ENCODE measurements at places on chromosomes 2 and 18.

DNA sequence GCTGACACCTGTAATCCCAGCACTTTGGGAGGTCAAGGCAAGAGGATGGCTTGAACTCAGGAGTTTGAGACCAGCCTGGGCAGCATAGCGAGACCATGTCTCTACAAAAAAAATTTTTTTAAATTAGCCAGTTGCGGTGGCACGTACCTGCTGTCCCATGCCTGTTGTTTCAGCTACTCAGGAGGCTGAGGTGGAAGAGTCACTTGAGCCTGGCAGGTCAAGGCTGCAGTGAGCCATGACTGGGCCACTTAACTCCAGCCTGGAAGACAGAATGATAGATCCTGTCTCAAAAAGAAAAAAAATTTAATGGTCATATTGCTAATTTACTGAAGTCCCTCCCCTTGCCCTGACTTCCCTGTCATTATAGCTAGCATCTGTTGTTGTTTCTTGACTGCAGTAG is 112.6 kb downstream of the ARHGAP28 start:
- no peak for DNase-seq

GRCh38 chr2:38284971-38285370 is 92.1 kb downstream of the ATL2 start:
- no peak for DNase-seq

DNA sequence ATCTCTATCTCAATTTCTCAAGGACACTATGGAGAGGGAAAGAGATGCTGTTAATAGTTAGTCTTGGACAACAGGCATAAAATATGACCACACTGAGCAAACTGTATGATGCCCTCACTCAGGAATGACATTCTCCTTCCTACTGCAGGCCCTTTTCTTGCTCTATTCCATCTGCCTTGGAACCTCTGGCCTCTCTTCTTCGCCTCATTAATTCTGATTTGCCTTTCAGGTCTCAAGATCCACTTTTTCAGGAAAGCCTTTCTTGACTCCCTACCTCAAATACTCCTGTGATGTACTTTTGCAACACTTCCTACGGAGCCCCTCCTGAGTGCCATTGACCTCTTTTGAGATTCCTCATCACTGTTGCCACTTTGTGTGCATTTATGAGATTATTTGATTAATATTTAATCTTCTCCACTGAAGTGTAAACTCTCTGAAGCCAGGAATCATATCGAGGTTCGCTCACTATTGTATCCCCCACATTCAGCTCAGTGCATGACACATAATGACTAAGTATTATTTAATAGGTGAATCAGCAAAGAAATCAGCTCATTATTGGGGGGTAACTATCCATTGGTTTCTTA is 21.3 kb upstream of the SPP2 start:
- no peak for DNase-seq

- no peak for DNase-seq
Measured at GRCh38 chr2:203873461-203873860, 5.9 kb downstream of the CTLA4 start.

DNA sequence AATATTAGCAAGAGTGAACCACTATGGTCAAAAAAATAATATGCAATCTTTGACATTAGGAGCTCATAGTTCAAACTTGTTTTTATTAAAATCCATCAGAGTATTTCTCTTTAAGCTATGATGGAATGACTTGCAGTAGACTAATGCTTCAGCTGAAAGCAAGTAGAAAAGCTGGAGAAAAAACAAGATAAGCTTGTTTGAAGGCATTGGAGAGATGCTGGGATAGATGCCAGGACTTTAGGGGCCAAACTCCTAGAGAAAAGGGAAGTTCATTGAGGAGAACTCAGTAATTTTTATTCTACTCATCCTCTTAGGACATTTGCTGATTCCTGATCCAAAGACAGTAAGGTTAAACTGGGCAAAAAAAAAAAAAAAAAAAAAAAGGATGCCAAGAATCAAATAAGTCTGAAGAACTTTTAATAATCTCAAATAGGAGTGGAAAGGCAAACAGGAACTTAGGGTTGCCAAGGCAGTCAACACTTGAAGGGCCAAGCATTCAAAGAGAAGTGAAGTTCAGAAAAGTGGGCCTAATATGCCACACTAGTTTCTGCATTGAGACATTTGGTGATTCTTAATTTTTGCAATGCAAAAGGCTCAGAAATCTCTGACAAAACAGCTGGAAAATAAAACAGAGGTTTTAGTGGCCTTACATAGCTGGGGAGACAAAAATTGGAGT is 19.7 kb upstream of the AFF3 start:
- DNase-seq = no peak

GRCh38 chr2:201786471-201786870 is 5.7 kb upstream of the ALS2 start:
- DNase-seq = no peak

DNA sequence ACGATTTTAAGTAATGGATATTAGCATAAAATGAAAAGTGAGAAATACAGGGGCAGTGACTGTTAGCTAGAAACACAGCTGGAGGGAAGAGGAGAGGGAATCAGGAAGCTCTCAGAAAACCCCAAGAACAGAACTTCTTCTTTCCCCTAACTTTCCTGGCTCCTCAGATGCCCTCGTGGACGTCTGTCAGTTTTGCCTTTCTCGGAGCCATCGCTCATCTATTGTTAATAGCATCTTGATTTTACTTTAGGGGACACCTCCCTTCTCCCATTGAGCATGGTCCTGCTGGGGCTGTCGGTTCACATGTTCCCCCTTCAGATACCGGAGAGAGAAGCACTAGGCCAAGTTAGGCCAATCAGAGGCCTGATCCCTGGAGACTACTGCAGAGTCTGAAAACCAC is 2.3 kb upstream of the PLEK start:
- DNase-seq = no peak

GRCh38 chr2:174959787-174960186 is 45.4 kb downstream of the CHN1 start:
- no peak for DNase-seq

- DNase-seq = no peak
Measured at GRCh38 chr18:46226461-46226860, 122.3 kb downstream of the HAUS1 start.

DNA sequence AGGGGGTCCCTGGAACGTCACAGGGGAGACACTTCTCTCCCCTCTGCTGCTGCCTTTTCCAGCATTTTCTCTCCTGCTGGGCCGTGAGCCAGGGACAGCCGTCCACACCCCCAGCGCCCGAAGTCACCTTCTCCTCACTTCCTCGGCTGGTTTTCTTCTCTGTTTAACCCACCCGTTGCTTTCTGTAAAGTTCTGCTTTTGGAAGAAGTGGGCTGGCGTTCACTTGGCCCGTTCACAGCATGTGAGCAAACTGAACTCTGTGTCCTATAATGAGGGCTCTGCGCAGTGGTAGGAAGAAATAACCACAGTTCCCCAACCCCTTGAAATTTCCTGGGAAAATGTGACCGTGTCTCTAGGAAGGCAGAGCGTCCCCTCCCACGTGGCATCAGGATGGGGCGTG is 187.0 kb upstream of the HDAC4 start:
- DNase-seq = no peak

GRCh38 chr2:241616168-241617125 is 20.5 kb downstream of the THAP4 start:
- no peak for DNase-seq

DNA sequence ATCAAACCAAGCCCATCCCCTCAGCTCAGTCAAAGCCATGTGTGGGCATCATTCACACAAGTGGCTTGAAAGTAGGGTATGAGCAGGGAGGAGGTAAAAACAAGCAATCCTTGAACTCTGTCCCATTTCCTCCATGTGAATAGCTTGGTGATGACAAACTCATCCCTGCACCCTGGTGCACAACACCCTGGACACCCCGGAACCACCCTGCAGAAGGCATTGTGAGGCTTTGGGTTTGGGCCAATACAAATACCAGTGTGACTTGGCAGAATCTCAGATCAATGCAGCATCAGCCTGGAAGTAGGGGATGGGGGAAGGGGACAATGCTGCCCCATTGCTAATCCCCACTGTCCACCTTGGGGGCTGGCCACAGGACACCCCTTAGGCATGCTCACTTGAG is 28.6 kb downstream of the TGFA start:
- no peak for DNase-seq

- DNase-seq = no peak
Measured at GRCh38 chr2:54899576-54900200, 150.6 kb downstream of the RTN4 start.

- no peak for DNase-seq
Measured at GRCh38 chr2:28316546-28317335, 75.9 kb upstream of the FOSL2 start.

GRCh38 chr2:209937893-209938292 is 64.5 kb upstream of the RPE start:
- no peak for DNase-seq

DNA sequence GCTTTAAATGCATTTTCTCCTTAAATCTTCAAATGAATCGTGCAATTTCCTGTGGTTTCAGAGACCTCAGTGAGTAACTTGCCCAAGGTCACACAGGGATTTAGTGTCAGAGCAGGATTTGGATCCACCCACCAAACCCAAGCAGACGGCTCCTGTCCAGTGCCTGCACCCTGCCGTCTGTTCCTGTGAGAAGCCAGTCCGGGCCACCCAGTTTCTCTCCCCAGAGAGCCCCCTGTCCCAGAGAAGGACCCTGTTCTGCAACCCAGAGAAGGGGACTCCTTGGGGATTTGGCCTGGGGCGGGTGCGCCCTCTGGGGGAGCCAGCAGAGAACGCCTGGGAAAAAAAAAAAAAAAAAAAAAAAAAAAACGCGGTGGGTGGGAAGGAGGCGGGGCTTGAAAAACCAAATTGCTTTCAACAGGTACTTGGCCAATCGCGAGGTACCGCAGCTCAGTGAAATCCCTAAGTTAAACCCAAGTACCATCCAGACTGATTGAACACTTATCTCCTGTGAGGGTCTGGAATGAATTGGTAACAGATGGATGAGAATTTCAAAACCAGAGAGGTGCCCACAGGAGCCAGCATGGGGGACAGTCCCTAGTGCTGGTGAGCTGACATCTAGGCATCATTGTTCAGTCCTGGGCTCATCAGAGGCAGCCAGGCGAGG is 30.9 kb upstream of the REEP1 start:
- no peak for DNase-seq

- no peak for DNase-seq
Measured at GRCh38 chr18:75896865-75897264, 469.4 kb upstream of the SMIM21 start.

GRCh38 chr18:23143016-23143814 is 7.9 kb downstream of the CABLES1 start:
- no peak for DNase-seq

DNA sequence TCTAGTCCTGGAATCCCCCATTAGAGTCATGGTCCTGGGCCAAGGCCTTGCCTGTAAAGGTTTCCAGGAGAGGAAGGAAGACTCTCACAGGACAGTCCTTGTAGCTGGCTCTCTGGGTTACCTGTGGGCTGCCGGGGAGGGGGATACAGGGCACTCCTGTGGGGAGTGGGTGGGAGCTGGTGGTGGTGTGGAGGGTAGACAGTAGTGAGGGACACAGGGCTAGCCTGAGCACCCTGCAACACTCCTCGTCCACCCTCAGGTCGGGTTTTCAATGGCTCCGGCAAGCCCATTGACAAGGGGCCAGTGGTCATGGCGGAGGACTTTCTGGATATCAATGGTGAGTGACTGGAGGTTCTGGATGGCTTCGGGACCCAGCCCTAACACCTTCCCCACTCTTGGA is 19.7 kb upstream of the ANKRD53 start:
- no peak for DNase-seq

DNA sequence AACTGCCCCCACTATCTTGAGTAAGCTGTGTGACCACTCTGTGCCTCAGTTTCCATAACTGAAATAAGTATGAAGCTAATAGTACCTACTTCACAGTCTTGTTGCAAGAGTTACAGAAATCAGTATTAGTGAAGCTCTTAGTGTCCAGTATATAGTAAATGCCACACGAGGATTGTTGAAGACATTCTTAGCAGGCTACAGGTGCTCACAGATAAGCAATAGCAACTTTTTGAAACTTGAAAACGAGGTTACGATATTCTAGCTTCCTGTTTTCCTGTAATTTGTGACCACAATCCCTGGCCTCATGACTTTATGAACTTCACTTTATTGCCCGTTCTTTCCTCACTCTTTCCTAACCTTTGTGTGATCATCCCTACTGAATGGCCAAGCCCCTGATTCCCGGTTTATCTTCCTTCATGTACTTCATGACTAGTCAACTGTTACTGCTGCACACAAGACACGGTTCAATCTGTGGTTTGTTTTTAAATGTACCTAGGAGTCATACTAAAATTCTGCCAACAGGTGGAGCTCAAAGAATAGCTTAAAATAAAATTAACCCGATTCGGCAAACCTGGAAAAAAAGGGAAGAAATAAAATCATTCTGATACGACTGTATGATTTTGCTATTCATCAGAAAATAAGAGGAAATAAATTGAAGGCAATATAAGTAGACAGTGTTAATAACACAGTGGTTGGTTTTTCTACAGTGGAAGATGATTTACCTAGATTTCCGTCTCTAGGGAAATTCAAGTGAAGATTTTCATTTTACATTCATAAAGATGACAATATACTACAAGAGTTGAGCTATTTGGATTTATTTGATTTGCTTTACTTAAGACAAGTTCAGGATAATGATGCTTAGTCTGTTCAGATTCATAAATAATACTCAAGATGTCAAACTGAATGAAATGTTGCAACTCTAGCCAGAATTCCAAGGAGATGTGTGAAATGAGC is 38.1 kb upstream of the STAT1 start:
- DNase-seq = no peak

- no peak for DNase-seq
Measured at GRCh38 chr2:99066075-99066958, 75.2 kb upstream of the C2orf15 start.

DNA sequence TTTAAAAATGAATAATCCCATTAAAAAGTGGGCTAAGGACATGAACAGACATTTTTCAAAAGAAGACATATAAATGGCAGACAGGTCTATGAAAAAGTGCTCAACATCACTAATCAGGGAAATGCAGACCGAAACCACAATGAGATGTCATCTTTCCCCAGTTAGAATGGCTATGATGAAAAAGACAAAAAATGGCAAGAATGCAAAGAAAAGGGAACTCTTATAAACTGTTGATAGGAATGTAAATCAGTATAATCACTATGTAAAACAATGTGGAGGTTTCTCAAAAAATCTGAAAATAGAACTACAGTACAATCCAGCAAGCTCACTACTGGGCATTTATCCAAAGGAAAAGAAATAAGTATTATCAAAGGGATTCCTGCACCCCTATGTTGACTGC is 169.2 kb downstream of the METTL4 start:
- DNase-seq = no peak

GRCh38 chr2:1742301-1742680 is 2.0 kb downstream of the PXDN start:
- DNase-seq = no peak

- DNase-seq = no peak
Measured at GRCh38 chr2:143150287-143150686, 21.1 kb downstream of the ARHGAP15 start.

- no peak for DNase-seq
Measured at GRCh38 chr2:55907686-55908085, 15.9 kb downstream of the EFEMP1 start.

- no peak for DNase-seq
Measured at GRCh38 chr2:149652526-149652925, 65.0 kb upstream of the MMADHC start.

Data from stimulated activated CD4-positive, alpha-beta T cell treated with anti-CD3 and anti-CD28 coated beads, Interleukin-1b, Interleukin-23, amount 100 ng/mL, for 1 hour (primary cell).